COR-L47 (cell line): ENCODE measurements at places on chromosomes 3 and 15.

- no peak for DNase-seq
Measured at GRCh38 chr3:144431134-144431533, 459.5 kb downstream of the DIPK2A start.

DNA sequence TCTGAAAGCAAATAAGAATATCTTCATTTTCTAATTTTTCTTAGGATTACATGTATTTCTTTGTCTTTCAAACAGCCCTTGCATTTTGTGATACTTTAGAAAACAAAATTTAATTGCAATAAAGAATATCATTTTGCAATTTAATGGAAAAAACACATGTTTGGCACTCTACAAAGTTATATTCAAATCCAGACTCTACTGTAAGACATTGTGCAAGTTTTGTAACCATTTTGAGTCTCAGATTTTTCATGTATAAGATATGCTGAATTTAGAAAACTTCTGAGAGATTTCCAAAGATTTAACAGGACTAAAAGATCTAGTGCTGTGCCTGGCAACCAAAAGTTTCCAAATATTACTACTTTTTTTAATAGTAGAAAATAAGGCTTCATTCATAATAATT is 187.1 kb upstream of the AGTR1 start:
- DNase-seq: no peak

- no peak for DNase-seq
Measured at GRCh38 chr15:51765751-51766150, 14.4 kb downstream of the TMOD2 start.

- no peak for DNase-seq
Measured at GRCh38 chr3:177374323-177374722, 177.0 kb upstream of the TBL1XR1 start.

DNA sequence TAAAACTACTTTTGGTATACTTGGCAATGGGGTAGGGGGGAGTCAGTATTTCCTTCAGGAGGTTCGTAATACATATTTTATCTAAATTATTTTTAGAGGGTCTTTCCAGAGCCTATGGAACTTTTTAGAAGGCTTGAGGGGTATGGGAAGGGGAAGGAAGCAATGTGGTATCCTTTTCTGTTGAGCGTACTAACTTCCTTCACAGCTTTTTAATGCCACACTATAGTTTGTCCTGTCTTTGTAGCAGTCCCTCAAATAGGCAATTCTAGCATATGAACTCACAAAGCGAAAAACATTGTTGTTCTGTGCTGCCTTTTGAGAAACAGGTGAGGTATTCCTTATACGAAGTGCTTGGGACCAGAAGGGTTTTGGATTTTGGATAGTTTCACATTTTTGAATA is 22.3 kb upstream of the P2RY13 start:
- DNase-seq: no peak
